ENCODE measurements at places on chromosomes 5 and 9.

- DNase-seq = no peak
Measured at GRCh38 chr9:131520503-131520902, 10.6 kb downstream of the UCK1 start.

GRCh38 chr5:157540124-157540523 lies 35.5 kb downstream of the ADAM19 start:
- no peak for DNase-seq

GRCh38 chr5:53089481-53089991 lies 20.0 kb downstream of the MOCS2 start:
- no peak for DNase-seq

- no peak for DNase-seq
Measured at GRCh38 chr5:147759441-147759840, 23.1 kb downstream of the JAKMIP2 start.

GRCh38 chr9:108103046-108103693 lies 613.6 kb upstream of the KLF4 start:
- DNase-seq = no peak

DNA sequence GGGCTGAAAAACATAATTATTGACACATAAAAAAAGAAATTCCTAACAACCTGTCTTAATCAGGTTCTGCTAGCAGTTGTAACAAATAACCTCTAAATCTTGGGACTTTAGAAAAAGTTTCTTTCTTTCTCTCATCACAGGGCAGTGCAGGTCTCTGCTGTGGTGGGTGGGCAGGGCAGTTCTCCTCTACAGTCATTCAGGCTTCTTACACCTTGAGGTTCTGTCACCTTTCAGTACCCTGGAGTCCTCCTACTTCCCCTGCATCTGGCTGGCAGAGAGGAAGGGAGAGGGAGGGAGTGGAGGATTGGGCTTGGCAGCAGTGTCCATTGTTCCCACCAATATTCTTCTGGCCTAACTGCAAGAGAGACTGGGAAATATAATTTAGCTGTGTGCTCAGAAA lies 112.2 kb upstream of the ANKRD55 start:
- DNase-seq = no peak

- DNase-seq = no peak
Measured at GRCh38 chr9:132049900-132050299, 29.8 kb downstream of the MED27 start.

DNA sequence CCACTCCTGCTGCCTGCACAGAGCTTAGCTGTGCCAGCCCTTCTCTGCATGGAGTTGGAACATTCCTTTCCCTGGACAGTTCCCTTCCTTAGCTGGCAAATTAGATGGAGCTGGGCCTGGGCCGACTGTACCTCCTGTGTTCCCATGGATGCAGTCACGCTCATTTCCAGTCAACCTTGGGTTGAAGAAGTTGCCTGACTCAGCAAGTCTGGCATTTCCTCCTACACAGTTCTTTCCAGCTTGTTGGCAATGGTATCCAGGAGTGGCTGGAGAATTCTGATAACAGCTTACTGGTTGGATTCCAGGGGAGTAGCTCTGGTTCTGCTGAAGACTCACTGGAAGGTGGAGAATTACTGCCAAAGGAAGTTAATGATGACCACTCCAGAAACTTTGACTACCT lies 9.2 kb upstream of the TAF1L start:
- DNase-seq = no peak

DNA sequence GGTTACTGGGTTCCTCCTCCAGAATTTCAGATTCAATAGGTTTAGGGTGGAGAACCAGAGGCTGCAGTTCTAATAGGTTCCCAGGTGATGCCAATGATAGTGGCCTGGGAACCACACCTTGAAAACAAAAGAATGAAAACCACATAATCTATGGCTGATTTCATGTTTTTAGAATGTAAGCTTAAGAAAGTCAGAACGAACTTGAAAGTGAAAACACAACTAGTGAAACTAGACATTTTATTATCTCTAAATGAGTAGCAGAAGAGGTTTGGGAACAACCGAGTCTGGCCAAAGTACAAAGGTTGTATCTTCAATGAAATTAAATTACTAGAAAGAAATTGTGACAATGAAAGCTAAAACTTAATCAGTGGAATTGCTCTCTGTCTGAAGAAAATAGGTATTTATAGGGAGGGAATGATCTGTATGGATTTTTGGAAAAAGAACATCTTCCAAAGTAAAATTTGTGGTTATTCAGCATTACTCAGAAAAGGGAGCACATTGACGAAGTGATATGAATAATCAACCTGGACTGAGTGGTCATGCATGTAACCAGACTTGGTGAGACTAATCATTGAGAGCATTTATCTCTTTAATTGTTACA lies 24.9 kb upstream of the CEP120 start:
- DNase-seq = no peak

DNA sequence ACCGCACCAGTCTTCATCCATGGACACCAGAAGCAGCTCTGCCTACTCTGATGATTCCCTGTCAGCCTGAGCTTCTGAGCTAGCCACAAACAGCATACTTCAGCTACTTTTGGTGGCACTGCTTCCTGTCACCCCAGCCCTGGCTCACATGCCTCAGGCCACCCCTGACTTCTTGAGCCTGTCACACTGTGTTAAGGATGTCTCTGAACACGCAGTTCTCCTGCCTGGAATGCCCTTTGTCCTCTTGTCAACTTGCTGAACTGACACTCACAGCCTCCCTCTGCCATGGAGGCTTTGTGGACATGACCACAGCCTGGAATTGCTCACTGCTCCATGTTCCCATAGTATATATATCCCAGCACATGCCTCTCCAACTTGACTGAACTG lies 7.2 kb downstream of the MACROH2A1 start:
- no peak for DNase-seq

DNA sequence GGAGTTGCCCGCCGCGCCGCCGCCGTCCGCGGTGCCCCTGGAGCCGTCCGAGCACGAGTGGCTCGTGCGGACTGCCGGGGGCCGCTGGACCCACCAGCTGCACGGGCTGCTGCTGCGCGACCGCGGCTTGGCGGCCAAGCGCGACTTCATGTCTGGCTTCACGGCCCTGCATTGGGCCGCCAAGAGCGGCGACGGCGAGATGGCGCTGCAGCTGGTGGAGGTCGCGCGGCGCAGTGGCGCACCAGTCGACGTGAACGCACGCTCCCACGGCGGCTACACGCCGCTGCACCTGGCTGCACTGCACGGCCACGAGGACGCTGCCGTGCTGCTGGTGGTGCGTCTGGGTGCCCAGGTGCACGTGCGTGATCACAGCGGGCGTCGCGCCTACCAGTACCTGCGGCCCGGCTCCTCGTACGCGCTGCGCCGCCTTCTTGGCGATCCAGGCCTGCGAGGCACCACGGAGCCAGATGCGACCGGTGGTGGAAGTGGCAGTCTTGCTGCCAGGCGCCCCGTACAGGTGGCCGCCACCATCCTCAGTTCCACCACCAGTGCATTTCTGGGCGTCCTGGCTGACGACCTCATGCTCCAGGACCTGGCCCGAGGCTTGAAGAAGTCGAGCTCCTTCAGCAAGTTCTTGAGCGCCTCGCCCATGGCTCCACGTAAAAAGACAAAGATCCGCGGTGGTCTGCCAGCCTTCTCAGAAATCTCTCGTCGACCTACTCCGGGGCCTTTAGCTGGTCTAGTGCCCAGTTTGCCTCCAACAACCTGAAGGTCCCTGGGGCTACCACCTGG lies 1.6 kb downstream of the SOWAHA start:
- no peak for DNase-seq

- no peak for DNase-seq
Measured at GRCh38 chr5:180199390-180199789, 9.6 kb downstream of the RASGEF1C start.

DNA sequence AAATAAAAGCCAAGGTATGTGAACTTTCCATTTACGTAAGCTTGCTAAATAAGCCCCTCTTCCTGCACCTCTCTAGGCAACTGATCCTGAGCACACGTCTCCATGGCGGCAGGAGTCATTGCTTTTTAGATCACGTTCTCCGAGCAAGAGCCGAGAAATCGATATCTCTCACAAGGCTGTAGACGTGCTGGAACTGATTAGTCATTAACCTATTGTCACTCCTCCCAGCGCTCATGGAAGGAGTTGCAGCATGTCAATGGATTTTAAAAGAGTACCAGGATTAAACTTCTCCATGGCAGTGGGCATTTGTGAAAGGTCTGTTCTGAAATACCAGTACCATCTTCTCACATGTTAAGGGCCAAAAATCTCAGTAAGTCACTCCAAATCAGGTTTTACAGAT lies 4.7 kb upstream of the ADCY2 start:
- no peak for DNase-seq

GRCh38 chr5:20102293-20102692 lies 114.3 kb upstream of the CDH18 start:
- no peak for DNase-seq

DNA sequence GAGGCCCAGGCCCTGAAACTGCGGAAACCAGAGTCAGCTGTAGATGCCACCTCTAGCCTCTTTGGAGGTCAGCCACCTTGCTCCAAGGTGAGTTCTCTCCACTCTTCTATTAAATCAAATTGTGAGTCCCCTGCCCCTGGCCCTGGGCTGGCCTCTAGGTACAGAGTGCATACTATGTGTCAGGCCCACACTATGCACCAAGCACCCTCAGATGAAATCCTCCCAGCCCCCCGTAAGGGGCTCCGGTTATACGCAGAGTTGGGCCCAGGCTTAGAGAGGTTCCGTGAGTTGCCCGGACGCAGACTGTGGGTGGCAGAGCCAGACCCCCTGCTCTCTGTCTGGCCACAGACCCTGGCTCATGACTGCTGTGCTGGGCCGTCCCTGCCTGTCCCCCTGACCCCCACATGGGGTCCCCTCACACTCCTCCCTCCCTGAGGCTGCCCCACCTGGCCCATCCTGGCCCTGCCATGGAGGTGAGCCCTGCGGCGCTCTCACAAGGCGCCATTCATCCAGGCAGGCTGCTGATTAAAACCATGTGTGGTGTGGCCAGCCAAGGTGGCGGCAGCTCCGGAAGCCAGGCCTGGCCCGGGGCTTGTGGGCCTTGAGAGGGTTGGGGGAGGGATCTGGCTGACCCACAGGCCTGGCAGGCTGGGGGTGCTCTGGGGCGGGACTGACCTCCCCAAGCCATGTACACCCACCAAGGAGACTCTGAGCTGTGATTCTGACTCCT lies 65.5 kb upstream of the SYNPO start:
- DNase-seq = no peak

GRCh38 chr5:74241751-74242140 lies 398.8 kb downstream of the ENC1 start:
- no peak for DNase-seq

GRCh38 chr5:143922718-143923117 lies 110.8 kb downstream of the HMHB1 start:
- DNase-seq = no peak

GRCh38 chr9:124450931-124451661 lies 845 bp downstream of the ADGRD2 start:
- no peak for DNase-seq

GRCh38 chr5:142872795-142873194 lies 102.6 kb downstream of the ARHGAP26 start:
- DNase-seq = no peak

DNA sequence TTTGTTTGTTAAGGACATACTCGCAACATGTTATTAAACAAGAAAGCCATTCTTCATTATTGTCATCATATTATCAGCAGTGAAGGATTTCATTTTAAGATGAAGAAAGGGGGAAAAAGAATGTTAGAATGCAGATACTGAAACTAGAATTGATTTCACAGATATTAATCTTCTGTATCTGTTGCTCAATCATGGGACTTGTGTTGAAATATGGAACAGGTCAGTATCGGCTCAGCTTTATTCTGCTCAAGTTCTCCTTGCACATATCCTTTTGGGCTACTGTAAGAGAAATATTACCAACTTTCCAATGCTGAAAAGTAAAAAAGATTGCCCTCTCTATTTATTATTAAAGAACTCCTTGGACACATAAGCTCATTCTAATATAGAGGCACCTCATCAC lies 13.8 kb upstream of the ANXA1 start:
- DNase-seq = no peak

DNA sequence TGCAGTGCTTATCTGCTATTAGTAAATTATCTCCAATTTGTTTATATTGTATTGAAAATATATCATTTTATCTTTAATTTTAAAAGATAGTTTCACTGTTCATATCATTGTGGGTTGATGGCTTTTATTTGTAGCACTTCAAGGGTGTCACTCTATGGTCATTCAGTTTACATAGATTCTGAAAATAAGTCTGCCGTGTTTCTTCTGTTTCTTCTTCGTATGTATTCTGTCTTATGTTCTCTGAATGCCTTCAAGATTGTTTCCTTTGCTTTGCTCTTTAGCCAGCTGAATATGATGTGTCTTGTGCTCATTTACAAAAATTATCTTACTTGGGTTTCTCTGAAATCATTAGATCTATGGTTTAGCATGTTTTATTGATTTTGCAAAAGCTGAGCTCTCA lies 359.9 kb downstream of the CYLC2 start:
- DNase-seq = no peak

DNA sequence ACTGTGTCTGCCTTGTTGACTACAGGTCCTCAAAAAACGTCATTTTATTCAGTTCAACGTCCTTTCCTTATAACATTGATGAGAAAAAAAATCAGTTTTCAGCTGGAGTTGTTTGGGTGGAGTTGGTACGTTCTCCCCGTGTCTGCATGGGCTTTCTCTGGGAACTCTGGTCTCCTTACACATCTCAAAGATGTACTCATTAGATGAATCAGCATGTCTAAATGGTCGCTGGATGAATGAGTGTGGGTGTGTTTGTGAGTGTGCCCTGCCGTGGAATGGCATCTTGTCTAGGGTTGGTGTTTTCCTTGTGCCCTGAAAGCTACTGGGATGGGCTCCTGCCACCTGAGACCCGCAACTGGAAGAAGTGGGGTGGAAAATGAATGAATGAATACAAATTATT lies 30.1 kb downstream of the EGR1 start:
- DNase-seq = no peak

All from stimulated activated CD4-positive, alpha-beta T cell treated with anti-CD3 and anti-CD28 coated beads, Interleukin-1b, Interleukin-23, amount 100 ng/mL, for 48 hours (primary cell).